HL-60 (cell line): ENCODE measurements at places on chromosomes 3 and 15.
A peak's percentile ranks its signal among the peaks of the same experiment; 100 is the strongest.

- DNase-seq: no peak
Measured at GRCh38 chr15:63369296-63369695, 12.3 kb downstream of the CA12 start.

DNA sequence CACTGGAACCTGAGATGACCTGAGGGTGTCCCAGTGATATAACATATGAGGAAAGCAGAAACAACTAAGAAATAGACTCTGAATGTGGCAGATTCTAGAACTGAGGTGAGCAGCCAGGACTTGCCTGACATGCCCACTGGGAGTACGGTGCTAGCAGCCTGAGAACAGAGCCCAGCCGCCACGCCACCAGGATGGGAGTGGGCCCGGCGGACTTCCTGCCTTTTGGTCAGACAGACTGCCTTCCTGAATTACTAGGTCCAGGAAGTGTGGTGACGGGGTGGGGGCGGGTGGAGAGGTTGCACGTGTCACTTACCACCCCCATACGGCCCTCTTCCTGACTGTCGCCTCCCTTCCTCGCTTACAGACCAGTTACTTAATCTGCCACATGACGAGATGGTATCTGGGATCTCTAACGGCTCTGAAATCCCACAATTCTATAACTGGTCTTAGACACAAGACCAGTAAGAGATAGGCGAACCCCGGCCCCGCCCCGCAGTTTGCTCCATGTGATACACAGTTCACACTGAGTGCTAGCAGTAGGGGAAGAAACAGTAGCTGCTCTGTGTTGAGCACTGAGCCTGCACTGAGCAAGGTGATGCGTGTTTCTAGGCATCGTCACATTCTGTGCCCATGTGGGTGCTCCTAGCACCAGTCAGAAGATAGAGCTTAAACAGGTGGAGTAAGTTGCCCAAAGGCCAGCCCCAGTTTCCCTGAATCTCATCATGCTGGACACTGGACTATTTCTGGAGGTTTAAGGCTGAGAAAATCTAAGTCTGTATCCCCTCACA lies 95.7 kb downstream of the CPN2 start:
- DNase-seq: peak; percentile 99

DNA sequence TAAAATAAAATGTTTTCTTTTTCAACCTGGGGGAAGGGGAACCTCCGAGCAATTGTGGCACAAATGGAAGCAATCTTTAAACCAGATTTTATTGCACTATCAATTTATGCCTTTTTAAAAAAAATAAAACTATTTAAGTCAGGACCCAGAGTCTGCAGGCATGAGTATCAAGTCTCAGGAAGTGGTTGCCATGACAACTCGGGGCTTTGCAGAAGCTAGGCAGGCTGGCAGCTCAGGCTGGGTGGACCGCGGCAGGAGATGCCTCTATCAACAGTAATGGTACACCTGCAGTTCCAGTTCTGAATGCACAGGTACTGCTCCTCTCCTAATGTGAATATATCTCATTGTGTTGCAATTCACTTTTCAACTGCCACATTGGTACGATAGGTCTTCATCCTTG lies 447.7 kb downstream of the GABRG3 start:
- DNase-seq: no peak

DNA sequence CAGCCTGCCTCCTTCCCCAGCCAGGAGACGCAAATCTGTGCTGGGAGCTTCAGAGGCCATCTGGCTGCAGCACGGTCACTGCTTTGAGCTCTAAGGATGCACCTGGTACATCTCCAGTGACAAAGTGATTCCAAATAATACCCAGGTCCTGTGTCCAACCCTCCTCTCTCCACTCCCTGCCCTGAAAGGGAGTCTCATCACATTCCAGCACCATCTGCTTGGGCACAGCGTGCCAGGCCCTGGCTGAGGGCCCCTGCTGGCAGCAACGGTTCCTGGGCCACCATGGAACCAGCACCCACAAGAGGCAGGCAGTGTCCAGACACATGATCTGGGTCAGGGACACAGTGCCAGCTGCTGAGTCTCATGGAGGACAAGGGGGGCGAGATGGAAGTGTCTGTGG lies 81.3 kb downstream of the MTHFS start:
- DNase-seq: no peak
